Stimulated activated CD8-positive, alpha-beta memory T cell treated with anti-CD3 and anti-CD28 coated beads, Interleukin-4, amount 100 ng/mL, for 1 hour (primary cell): ENCODE measurements at places on chromosomes 5 and 9.
A peak's percentile ranks its signal among the peaks of the same experiment; 100 is the strongest.

- DNase-seq = no peak
Measured at GRCh38 chr5:92041206-92041605, 658.1 kb upstream of the ARRDC3 start.

DNA sequence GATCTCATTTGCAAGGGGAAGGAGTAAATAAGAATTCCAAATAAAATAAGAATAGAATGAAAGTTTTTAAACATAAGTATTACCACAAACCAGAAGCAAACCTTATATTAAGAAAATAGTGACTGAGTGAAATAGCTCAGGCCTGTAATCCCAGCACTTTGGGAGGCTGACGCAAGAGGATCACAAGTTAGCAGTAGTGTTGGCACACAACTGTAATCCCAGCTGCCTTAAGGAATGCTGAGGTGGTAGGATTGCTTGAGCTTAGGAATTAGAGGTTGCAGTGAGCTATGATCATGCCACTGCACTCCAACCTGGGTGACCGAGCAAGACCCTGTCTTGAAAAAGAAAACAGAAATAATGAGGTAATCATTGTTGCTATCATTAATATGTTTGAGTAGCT lies 47.0 kb downstream of the APC start:
- DNase-seq = no peak

- peak; percentile 60 for DNase-seq
Measured at GRCh38 chr5:139439013-139439903, at the start of gene DNAJC18. Gene DNAJC18 (minus strand): TSS chr5:139439525. CDS start chr5:139439445, 80 bp downstream.

DNA sequence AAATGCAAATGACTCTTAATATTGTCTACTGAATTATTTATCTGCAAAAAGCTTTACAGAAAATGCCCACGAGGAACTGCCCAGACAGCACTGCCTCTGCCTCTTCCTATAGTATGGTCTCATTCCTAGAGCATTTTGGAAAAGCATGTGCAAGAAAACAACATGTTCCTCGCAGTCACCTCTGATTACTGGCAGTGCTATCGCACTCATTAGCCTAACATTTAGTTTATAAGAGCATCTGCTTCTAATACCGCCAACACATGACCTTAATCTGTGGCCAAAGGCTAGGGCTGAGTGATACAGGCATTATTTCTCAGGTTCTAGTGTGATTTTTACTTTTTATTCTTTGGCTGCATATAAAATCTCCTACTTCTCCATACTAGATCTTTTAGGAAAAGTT lies 259.2 kb downstream of the FBXL17 start:
- no peak for DNase-seq

- DNase-seq = no peak
Measured at GRCh38 chr5:34496260-34496691, 159.9 kb upstream of the RAI14 start.

DNA sequence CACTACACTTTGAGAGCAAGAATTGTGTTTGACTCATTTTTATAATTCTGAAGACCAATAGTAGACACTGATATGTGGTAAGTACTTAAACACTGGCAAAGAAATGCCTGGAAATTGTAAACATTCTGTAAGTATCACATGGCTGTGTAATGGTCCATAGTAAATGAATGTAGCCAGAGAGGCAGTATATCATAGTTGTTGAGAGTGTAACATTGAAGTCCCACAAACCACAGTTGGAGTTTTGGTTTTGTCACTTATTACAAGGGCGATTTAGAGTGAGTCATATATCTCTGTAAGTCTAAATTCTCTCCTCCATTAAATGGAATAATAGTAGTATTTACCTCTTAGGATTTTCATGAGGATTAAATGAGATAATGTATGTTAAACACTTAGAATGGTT lies 181.1 kb upstream of the MEF2C start:
- DNase-seq = no peak

- no peak for DNase-seq
Measured at GRCh38 chr9:107819772-107820565, 330.4 kb upstream of the KLF4 start.

GRCh38 chr9:107675351-107676259 lies 186.0 kb upstream of the KLF4 start:
- no peak for DNase-seq

DNA sequence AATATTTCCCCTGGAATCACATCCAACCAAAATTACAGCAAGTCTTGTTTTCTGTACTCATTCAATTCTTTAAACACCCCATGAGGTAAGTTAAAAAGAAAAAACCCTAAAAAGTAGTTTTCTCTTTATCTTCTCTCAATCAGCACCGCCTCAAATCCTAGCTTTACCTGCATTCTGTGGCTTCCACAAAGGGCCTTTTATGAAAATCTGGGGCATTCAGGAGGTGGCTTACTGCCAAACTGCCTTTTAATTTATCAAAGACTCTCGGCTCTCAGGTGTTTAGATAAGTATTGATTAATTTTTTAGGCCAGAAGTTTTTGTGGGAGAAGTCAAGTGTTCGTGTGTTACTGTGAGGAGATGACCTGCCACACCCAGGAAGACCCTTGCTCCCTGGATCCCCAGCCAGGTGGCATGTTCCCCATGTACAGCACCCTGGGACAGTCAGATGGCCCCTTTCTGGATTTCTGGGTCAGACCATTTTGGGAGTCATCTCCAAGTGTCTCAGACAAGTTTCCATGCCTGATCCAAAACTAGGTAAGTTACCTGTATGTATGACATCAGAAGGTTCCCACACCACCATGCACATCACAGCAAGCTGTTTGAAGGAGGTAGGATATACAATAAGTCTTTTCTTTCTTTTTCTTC lies 6.2 kb upstream of the TMEM171 start:
- DNase-seq = no peak

DNA sequence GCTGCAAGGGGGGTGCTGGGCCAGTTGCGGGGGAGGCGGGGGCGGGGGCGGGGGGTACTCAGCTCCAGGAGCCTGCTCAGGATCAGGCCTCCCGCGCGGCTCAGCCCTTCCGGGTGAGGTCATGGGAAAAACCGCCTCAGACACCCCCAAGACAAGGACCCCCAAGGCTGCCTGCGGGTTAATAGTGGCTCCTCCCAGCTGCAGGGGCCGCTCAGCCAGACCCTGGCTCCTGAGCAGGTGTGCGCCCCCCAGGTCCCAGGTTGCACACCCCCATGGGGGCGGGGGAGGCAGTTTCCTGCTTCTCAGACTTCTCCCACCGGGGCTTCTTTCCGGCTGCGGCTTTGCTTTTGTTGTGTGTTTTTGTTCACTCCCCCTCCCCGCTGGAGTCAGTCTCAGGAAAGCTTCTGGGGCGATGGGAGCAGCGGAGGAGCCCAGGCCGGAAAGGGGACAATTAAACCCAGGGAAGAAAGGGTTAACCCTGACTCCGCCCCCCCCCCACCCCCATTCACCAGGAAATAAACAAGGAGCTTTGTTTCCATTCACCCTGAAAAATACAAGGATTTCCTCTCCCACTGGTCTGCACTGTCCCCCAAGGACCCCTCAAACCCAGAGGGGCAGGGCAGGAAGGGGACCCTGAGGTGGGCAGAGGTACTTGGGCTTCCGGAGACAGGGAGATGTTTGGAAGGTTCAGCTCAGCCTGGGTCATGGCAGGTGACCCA lies 42.3 kb upstream of the NOTCH1 start:
- no peak for DNase-seq

- DNase-seq = no peak
Measured at GRCh38 chr9:91664663-91665062, 241.0 kb upstream of the NFIL3 start.

GRCh38 chr5:78509145-78509865 lies 139.3 kb downstream of the LHFPL2 start:
- no peak for DNase-seq

- DNase-seq = no peak
Measured at GRCh38 chr5:5270161-5270560, 130.0 kb downstream of the ADAMTS16 start.

DNA sequence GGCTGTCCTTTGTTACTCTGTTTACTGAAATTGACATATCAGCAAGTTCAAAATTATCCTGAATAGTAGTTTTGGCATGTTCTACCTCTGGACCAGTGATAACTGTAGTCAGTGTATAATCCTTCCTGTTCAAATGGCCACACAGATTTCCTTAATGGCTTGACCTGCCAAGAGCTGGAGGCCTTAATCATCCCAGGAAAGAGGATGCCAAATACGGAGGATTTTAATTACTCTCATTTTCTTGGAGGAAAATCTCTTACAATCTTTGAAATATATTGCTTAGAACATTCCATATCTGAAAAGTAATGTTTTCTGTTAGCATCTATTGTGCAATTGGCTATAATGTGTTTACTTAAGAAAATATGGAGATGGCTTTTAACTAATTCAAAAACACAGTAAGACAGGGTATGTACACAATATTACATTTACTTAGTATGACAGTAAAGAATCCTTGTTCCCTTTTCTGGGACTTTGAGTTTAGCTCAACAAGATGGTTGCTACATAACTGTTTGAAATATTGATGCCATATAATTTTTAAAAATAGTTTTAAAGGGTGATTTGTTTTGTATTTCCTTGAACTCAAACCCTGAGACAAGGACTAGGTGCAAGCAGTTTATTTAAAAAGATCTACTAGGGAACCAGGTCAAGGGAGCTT lies 68.9 kb upstream of the SELENOP start:
- no peak for DNase-seq

DNA sequence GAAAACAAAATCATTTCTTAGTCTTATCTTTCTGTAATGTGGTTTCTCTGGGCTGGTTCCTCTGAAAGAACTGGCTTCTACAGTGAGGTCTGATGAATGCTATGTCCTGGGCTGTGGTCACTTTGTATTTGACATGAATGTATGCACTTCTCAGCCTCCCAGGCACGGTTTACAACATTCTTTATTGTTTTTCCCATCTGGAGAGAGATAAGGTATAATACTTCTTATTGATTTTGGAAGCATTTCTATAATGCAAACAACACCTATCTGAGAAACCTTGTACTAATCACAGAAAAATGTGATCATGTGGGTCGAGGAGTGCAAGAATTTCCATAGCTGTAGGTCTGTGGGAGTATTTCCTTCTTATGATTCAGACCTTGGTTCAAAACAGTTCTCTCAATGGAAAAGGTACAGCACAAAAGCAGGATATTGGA lies 46.9 kb downstream of the ACTBL2 start:
- no peak for DNase-seq

DNA sequence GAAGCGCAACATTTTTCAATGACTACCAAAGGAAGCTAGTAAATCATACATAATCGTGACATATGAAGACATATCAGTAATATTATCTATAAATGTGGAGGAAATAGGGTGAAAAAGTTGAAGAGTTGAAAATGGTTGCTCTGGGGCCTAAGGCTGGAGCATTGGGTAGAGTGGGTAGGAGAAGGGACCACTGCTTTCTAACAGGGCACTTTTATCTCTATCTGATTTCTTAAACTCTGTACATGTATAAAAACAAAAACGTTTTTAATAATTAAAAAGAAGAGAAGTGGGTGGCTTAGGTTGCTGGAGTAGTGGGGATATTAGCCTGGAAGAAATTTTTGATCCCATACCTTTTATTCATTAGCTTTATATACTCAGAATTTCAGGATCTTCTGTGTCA lies 44.2 kb upstream of the ITGA1 start:
- DNase-seq = no peak

DNA sequence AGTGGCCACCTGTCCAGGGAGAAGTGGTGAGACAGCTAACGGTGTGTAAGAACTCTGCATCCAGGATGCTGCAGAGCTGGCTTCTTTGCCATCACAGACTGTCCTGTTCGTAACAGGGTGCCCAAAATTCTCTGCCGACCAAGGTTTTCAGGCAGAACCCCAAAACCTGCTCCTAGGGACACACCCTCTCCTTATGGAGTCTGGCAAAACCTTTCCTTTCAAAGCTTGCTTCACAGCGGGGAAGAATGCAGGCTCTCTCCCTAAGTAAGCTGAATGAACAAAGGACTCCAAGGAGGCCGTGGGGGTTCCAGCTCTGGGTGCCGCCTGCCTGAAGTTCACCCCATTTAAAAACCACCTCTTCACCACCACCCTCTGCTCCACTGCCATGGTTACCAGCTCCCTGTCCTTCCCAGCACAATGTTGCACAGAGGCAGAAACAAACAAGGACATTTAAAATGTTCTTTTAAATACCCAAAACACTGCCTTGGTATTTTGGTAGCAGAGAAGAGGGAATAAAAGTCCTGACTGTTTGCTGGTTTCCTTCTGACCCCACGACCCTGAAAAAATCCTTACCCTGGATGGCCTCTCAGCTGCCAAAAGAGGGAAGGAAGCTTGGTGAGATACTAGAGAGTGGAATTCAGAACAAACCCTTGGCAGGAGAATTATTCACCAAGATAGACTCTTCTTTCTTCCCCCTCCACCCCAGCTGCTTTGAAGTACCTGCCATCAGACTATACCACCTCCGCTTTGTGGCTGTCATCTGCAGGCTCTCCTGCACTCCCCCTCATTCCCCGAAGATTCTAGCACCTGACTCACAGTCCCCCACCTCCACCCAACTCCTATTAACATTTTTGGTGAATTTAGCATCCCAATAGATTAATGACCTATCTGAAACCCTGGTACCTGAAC lies 7.1 kb upstream of the KLF9 start:
- no peak for DNase-seq

DNA sequence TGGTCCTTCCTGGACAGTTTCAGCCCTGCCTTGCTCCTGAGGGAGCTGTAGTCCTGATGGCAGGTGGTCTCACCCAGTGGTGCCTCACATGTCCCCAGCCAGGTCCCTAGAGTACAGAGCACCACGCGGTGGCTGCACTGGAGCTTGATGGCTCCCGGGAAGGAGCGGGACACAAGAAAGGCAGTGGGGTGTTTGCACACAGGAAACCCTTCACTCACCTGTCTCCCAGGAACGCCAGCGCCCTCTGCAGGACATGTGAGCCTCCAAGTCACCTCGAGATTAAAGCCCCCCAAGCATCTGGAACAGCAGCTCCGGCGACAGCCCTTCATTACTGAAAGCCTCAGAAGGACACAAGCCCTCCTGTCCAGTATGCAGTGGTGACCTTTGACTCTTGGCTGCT lies 19.9 kb upstream of the TMEM250 start:
- DNase-seq = no peak

- no peak for DNase-seq
Measured at GRCh38 chr9:123008909-123009308, 24.6 kb upstream of the GPR21 start.

GRCh38 chr5:82396396-82396795 lies 118.2 kb upstream of the RPS23 start:
- DNase-seq = no peak

DNA sequence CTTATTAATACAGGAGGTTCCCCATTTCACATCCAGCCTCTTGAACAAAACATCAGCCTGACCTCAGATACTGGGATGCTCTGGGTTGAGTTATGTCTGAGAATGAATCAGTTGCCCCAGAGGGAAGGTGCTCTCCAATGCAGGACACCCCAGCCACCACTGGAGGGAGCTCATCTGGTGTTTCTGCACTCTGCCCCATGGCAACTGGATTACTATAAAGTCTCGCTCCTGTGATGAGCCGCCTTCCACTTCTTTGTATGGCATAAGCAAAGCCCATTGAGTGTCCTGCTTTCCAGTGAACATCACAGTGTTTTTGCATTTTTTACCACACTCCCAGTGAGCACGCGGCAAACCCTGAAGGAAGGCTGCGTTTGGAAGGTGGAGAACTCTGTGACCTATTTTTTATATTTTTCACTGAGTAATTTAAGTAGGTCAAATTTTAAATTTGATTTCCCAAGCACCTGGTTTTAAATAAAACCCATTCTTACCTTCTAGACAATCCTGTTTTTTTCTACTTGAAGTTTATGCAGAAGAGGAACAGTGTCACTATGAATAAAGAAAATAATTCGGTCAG lies 176.9 kb upstream of the WWC1 start:
- DNase-seq = no peak
